GM03348 (cell line): ENCODE measurements at places on chromosomes 12 and 14.

GRCh38 chr14:64604881-64605280 is 55.1 kb downstream of the PPP1R36 start:
- DNase-seq, result no peak

DNA sequence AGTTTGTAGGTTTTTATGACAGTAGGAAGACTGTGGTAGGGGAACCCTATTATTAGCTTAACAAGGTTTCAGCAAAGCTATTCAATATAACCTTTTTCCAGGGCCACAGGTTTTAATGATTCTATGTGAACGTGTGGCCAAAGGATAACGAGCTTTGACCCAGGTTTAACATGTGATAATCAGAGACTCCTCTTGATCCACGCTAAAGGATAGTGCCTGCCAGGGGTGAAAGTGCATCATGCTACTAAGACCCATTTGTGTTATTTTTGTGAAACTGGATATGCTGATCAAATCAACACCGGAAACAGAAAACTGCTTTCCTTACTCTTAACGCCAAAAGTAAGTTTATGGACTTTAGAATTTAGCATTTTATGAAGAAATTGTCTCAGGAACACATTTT is 909 bp upstream of the TAOK3 start:
- no peak for DNase-seq

GRCh38 chr12:80936353-80936641 is 1.4 kb downstream of the LIN7A start:
- DNase-seq, result peak; percentile 39

DNA sequence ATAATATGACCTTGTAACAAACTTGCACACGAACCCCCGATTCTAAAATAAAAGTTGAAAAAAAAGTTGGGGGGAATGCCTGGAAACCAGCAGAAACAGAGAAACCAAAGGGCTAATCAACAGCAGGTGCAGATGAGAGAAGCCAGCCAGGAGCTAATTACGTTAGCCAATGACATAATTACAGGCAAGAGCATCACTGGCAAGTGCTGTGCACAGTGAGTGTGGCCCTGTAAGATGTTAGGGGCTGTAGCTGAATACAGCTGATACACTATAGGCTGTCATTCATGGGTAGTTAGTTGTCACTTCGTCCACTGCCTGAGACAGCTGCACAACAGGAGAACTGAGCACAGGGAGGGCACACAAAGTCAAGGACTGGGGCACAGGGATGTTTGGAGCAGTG is 7.3 kb upstream of the FGF23 start:
- DNase-seq, result no peak

DNA sequence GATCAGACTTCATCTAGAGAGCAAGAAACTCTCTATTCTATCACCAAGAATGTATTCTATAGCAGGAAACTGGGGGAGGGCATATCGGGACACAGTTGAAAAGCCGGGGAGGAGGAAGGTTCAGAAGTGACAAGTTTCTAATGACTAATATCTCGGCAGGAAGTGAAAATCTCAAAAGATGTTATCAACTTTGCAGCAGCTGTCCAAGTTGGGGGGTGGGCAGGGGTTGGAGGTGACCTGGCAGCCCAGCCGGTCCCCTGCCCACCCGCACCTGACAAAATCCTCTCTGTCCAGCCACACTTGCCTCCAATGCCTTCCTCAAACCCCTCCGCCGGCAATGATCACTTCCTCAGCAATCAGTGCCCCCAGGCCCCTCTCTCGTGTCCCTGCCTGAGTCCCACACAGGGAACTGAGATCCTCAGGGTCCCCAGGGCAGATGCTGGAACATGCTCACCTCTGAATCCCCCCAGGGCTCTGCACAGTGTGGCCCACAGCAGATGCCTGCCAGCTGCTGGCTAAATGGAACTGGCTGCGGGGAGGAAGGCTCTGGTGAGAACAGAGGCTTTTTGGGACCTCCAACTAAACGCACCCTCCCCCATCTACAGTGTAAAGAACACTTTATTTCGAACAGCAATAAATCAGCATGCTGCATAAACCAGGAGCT is 43.9 kb downstream of the CCDC88C start:
- no peak for DNase-seq

DNA sequence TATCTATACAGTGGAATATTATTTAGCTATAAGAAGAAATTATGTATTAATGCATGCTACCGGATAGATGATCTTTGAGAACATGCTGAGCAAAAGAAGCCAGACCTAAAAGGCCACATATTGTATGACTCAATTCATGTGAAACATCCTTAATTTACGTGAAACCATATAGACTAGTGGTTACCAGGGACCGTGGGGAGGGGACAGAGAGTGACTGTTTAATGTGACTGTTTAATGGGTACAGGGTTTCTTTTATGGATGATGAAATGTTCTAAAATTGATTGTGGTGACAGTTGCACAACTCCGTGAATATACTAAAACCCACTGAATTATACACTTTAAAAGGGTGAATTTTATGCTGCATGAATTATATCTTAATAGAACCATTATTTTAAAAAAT is 8.5 kb upstream of the BCL7A start:
- DNase-seq, result no peak

GRCh38 chr12:63362791-63363190 is 211.8 kb upstream of the AVPR1A start:
- no peak for DNase-seq

DNA sequence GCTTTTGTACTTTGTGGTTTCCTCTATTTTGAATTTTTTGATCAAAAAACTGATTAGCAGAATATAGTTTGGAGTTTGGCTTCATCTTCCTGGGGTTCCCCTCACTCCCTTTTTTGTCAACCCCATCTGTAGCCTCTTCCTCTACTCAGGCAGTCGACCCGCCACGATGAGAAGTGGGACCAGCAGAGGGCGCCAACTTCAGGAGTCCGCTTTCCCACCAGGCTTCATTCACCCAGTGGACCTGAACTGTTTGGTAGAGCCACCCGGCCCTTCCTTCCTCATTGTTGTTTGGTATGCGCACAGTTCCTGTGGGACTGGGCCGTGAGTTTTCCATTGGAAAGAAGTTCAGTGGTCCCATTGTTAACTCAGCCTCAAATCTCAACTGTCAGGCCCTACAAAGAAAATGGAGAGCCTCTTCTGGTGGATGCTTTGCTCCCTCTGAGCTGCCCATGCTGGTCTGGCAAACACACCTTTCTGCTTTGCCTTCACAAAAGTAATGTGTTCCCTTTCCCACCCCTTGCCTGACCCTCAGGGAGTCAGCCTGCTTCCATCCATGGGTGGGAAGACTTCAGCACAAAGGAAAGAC is 21.7 kb downstream of the TMBIM6 start:
- DNase-seq, result peak; percentile 76

- no peak for DNase-seq
Measured at GRCh38 chr14:97077687-97078086, 280.5 kb downstream of the VRK1 start.

DNA sequence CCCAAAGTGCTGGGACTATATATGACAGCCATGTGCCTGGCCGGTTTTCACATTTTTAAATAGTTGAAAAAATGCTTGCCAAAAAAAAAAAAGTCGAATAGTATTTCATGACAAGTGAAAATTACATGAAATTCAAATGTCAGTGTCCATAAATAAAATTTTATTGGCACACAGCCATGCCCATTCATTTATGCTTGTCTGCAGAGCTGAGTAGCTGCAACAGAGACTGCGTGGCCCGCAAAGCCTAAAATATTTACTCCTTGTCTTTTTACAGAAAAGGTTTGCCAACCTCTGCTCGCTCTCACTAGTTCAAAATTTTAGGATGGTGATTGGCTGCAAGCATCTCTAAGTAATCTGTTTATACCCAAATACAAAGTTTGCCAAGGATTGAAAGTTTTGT is 49.2 kb downstream of the TESC start:
- no peak for DNase-seq

DNA sequence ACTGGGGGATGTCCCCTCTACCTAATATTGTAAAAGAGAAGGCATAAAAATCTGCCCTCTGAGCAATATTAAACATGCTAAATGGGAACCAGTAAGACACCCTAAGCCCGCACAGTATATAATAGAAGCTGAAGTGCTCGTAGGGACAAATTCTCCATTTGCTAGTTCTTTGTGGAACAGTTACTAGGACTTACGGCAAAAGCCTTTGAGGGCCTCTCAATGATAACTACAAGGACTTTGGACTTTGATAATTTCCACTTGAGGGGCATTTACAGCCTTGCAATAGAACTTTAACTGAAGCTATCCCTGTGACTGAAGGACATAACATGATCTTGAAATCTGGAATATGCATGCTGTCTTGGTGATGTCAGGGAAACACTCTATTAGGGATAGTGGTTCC is 111.5 kb upstream of the IFNG-AS1 start:
- DNase-seq, result no peak

DNA sequence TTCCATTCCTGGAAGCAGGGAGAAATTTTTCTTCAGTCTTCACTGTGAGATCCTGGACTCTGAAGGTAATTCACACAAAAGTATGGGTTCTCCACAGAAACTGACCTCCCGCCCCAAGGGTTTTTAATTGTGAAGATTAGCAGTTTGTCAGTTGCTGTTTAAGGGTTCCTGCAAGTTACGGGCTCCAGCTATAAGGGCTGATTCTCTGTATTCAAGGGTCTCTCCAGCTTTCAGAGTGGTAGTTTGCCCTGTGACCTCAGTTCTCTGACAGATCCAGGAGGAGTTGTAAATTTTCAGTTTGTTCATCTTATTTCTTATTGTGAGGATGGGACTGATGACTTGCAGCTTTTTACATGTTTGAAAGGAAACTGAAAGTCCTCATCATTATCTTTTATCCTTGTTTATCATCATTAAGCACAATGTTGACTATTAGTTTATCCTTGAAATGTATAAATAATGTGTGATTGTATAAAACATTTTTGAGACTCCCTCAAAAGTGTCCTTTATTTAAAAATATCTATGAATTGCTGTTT is 110.9 kb downstream of the SCAF11 start:
- DNase-seq, result no peak

GRCh38 chr14:62144863-62145262 is 382.6 kb downstream of the SNAPC1 start:
- no peak for DNase-seq

DNA sequence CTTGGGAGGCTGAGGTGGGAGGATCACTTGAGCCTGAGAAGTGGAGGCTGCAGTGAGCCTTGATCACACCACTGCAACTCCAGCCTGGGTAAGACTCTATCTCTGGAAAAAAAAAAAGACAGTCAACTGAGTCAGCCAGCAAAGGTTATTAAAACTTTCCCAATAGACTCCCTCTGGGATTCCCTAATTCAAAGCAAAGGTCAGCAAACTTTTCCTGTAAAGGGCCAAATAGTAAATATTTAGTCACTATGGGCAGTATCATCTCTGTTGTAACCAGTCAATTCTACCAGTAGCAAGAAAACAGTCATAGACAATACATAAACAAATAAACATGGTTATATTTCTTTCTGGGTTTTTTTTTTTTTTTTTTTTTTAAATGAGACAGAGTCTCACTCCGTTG is 122.5 kb downstream of the IPO8 start:
- DNase-seq, result no peak

- peak; percentile 11 for DNase-seq
Measured at GRCh38 chr14:89165189-89166181, 251.5 kb downstream of the FOXN3 start.

- DNase-seq, result peak; percentile 85
Measured at GRCh38 chr14:59358102-59358501, 107.1 kb downstream of the GPR135 start.

GRCh38 chr12:69240631-69240995 is 1.2 kb downstream of the CPSF6 start:
- no peak for DNase-seq

DNA sequence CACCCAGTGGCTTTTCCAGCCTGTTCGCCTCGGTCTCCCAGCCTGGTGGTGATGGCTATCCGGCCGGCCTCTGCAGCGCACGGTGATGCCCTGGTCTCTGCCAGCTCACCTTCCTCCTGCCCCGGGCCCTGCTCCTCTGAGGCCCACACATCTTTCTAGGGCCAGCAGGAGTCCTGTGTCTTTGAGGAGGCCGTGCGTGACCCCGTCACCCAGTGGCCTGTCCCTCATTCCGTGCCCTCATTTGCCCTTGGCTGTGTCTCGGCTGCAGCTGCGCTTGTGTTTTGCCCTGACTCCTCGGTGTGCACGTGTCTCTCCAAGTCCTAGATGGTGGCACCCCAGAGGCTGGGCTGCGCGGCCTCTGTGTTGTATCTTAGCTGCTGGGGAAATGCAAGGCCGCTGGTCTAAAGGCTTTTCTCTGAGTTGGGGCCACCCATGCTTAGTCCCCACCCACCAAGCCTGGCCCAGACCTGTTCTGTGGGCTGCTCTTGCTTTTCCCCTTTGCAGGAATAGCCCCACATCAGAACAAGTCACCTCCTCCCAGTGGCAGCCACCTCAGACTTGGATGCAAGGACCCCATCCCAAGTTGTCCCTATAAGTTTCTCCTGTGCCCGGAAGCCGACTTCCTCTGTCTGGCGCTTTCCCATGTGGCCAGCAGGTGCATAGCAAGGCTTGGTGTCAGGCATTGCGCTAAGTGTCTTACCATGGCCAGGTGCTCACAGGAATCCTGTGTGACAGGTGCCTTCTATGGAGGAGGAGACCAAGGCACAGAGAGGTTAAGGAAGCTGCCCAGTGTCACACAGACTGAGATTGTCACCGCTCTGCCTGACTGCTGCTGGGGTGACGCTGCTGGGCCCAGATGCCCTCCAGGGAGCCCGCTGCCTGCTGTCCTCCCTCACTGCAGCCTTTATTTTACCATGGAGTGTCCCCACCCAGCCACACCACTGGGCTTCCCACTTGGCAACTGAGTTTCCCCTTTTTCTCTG is 64.5 kb downstream of the TSPAN9 start:
- DNase-seq, result no peak

GRCh38 chr12:11953523-11953922 is 117.2 kb upstream of the BCL2L14 start:
- no peak for DNase-seq

DNA sequence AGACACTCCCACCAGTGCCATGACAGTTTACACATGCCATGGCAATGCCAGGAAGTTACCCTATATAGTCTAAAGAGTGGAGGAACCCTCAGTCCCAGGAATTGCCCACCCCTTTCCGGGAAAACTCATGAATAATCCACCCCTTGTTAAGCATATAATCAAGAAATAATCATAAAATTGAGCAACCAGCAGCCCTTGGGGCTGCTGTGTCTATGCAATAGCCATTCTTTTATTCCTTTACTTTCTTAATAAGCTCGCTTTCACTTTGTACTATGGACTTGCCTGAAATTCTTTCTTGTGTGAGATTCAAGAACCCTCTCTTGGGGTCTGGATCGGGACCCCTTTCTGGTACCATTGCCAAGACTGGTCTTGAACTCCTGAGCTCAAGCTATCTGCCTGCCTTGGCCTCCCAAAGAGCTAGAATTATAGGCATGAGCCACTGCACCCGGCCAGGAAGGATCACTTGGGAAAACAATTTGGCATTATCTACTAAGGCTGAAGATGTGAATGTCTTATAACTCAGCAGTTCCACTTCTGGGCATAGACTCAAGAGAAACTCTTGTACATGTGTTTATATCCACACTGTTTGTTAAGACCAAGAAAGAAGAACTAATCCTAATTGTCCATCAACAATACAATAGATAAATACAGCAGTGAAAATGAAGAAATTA is 35.9 kb upstream of the CEP83 start:
- DNase-seq, result no peak

GRCh38 chr12:8089716-8090115 is 7.6 kb downstream of the NECAP1 start:
- DNase-seq, result no peak

- DNase-seq, result no peak
Measured at GRCh38 chr14:99407416-99407815, 73.2 kb downstream of the SETD3 start.
